Aortic smooth muscle cell (primary cell): ENCODE measurements at places on chromosomes 12 and 14. TPM values are rescaled to one million over a fixed set of nuclear protein-coding genes. Genes with fewer than 3 reads are reported as not detected.

The ARHGAP9 gene
- total RNA-seq: not detected in 2 replicates

The KRT72 gene
- not detected in 2 replicates for total RNA-seq

The DYRK4 gene
- total RNA-seq: 66.0 and 68.3 TPM in 2 replicates

The GPD1 gene
- total RNA-seq: 0.13 and 0.44 TPM in 2 replicates

The ZNF140 gene
- 29.3 and 32.0 TPM in 2 replicates for total RNA-seq

The WNT5B gene
- total RNA-seq: 12.9 and 15.2 TPM in 2 replicates

The GPR68 gene
- total RNA-seq: 0.75 and 1.1 TPM in 2 replicates

The PLEK2 gene
- 2.2 and 2.9 TPM in 2 replicates for total RNA-seq

The OTUB2 gene
- total RNA-seq: 0.53 and 1.2 TPM in 2 replicates

The ZC2HC1C gene
- 0.99 and 1.1 TPM in 2 replicates for total RNA-seq

The RESF1 gene
- 43.3 and 61.0 TPM in 2 replicates for total RNA-seq

The RNASE7 gene
- not detected in 2 replicates for total RNA-seq

The TMCC3 gene
- 0.50 and 0.92 TPM in 2 replicates for total RNA-seq

The IAPP gene
- total RNA-seq: not detected in 2 replicates

The NRL gene
- total RNA-seq: 0.75 and 0.79 TPM in 2 replicates
